ENCODE measurements at places on chromosomes 1 and 21.

- DNase-seq, result no peak
Measured at GRCh38 chr1:1260843-1261560, 12.7 kb downstream of the UBE2J2 start.

DNA sequence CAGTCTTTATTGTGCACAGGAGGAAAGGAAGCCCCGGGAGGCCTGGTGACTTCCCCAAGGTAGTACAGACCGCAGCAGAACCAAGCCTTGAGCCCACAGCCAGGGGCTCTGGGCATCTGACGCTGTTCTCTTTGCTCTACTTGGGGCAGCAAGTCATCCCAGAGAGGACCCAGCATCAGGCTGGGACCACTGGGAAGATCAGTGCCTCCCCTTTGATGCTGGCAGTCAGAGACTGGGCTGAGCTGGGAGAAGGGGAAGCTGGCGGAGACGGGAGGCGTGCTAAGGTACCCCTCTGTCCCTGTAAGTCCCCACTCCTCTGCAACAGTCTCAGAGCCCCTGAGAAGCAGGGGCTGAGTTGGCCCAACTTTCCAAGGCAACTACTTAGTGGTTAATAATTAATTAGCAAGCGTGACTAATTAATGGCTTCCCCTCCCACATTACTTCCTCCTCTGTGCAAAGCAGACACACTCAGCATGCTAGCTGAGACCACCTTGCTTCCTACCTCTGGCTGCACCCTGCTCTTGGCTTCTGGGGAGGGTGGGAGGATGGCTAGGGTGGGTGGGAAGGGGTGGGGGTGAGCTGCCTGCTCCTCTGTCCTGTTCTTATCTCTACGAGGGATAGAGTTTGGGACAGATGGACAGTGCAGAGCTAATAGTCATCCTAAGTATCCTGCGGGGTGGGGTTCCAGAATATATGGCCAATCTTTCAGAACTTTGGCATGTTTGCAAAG is 1.3 kb downstream of the INAVA start:
- DNase-seq, result no peak

GRCh38 chr1:92784021-92784638 is 778 bp downstream of the EVI5 start:
- no peak for DNase-seq

DNA sequence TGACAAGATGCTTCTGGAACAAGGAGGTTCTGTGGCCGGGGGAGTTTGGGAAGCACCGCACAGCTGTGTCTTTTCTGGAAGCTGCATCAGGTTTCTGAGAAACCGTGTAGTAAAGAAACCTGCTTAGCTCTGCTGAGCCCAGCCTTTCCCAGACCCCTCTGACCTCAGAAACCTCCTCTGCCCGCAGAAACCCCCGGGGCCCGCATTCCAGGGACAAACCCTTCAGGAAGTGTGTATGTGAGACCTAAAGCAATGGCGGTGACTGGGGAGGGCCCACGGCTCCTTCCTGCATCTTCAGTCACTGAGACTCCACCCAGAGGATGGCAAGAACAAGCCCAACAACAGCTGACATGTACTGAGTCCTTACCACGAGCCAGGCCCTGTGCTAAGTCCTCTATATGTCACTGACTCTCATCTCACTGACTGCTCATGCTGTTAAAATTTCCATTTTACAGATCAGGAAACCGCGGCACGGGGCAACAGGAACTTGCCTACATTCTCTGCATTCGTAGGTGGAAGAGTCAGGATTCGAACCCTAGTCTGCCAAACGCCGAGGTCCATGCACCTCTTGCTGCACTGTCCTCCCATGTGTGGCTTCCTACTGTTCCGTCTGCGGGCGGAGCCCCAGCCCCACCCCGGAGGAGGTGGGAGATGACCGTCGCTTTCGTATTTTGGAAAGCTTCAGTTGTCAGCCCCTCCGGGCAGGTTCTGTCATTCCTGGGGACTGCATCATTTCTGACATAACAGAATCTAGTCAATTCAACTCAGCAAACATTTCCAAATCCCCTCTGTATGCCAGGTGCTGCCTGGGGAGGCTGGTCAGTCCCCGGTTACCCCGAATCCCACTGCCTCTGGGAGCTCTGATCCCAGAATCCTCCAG is 73.3 kb upstream of the KLHDC7A start:
- no peak for DNase-seq

GRCh38 chr21:38800924-38801744 is 4.6 kb upstream of the ETS2 start:
- no peak for DNase-seq

DNA sequence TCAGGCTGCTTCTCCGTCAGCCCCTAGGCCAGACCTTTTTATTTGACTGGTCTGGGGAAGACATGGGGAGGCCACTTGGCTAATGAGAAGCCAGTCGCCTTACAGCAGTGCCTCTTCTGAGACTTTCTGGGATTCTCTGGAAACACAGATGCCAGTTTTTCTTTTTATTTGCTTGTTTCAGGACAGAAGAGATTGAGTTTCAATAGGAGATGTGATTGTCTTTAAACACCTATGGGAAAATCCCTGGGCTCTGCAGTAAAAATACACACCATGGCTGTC is 15.4 kb upstream of the BTG2 start:
- DNase-seq, result no peak

DNA sequence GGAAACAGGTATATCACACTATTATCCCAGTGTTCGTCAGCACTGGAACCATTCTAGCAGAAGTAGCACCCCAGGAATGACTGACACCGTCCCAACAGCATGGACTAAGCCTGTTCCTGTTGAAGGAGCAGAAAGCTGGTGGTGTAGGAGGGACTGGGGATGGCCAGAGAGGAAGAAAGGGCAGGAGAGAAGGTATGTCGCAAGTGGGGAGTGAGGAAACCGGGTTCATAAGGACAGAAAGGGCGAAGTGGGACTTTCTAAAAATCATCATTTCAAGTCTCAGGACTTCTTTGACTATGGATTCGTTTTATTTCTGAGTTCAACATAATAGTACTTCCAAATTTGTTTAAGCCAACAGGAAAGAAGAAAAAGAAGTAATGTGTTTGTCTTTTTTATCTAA is 19.7 kb upstream of the MX1 start:
- no peak for DNase-seq

GRCh38 chr21:14550135-14550534 is 4.0 kb upstream of the SAMSN1 start:
- no peak for DNase-seq

- no peak for DNase-seq
Measured at GRCh38 chr1:228083871-228084278, 1.4 kb downstream of the ARF1 start.

DNA sequence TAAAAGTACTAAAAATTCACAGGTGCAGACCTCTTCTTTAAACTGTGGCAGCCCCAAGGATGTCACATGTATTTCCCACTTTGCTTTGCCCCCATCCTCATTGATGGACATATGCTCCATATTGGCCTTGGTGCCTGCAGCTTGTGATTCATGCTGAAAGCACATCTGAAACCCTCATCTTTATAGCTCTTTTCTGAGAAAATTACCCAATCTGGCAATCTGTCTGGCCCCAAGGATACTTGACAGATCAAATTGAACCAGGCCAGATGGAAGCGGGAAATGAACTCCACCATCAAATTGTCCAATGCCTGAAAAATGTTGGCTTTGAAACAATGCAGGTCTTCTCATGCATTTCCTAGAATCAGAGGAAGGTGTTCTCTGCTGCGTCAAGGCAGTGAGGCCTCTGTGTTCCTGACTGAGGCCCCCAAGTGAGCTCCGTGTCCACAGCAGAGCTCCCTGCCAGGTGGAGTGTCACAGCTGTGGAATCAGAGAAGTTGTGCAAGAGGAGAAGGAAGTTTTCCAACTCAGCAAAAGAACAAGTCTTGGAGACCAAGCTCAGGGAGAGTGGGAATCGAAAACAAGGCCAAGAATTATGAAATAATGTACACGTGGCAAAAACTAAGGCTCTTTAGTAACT is 323.7 kb downstream of the PLPP3 start:
- no peak for DNase-seq

DNA sequence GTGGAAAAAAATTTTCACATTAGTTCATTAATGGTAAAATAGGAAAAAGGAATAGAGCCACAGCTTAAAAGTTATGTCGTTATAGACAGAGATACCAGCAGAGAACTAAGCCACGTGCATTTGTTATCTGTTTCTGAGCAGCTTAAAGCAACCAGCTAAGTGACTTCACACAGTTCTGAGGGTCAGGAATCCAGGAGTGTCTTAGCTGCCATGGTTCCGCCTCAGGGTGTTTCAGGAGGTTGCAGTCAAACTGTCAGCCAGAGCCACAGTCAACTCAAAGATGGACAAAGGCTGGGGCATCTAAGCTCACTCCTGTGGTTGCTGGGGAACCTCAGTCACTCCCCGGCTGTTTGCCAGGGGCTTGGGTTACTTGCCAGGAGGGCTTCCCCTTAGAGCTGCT is 515.8 kb downstream of the SMYD3 start:
- DNase-seq, result no peak

DNA sequence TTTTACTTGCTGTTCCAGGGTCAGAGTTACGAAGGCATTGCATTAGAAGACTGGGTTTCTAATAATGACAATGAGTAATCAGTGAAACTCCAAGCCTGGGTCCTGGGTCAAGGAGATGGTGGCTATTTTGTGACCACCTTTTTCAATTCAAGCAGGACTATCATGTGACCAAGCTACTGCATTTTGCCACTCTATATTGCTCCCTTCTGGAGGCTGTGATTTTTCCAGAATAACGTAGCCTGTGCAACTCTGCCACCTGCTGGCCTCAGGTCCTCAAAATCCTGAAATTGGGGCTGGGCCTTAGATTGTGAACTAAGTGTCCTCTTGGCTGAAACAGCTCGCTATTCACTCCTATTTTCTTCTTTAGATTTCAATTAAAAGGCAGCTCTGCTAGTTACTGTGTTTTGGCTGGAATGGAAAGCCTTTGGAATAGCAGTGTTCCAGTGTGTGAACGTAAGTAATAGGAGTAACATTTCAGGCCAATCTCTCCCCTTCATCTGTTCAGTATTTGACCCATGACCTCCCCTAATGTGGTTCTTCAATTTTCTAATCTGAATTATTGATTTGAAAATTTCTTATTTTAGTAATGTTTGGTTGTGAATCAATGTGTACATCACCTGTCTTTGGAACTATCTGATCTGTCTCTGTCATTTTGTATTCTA is 52.9 kb upstream of the CD46 start:
- DNase-seq, result no peak

DNA sequence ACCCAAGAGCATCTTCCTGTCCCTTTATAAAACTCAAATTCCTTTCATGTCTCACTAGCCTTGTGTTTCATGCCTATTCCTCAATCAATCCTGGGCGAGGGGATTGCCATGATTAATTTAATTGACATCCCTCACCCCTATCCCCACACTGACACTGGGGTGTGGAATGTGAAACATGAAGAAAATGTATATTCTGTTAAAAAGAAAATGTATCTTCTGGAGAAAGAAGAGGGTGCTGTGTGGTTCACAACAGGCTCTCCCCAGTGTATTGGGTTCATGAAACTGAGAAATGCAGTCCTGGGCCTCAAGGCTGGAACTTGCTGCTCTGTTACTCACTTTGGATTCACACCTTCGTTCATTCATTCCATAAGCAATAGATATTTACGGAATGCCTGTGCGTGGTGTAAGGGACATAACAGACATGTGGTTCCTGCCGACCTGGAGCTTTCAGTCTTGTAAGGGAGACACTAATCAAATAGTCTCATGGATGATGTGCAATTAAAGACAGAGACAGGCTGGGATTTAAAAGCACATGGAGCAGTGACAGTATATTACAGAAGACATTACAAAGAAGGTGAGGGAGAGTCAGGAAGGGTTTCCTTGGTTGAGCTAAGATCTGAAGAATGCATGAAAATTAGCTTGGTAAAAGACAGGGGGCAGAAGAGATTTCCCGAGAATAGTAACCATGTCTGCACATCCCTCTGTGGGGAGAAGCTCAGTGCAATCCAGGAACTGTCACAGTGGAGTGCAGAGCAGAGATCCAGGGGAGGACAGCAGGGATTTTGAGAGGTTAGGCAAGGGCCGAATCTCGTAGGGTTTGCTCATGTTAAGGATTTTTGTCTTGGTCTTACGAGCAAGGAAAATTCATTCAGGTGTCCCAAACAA is 32.1 kb downstream of the SERTAD4 start:
- no peak for DNase-seq

GRCh38 chr1:88111816-88112215 is 572.3 kb upstream of the PKN2 start:
- DNase-seq, result no peak

- DNase-seq, result no peak
Measured at GRCh38 chr1:94105957-94106529, 14.9 kb downstream of the ABCA4 start.

DNA sequence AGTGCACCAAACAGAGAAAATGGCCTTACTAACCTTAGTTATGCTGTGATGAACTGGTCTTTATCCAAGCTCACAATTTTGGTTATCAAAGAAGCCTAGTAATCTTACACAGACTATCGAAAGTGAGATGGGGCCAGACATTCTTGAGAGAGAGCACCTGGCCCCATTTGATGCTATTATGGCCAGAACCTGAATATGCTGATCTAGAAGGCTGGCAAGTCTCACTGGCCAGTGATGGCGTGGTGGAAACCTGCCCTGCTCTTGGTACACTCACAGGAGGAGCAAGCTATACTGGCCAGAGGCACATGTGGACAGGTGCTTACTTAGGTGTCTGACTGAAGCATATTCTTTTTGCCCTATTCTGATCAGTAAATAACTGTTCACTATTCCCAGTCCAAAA is 357.8 kb upstream of the ZRANB2 start:
- DNase-seq, result no peak

GRCh38 chr1:116439701-116440100 is 66.7 kb downstream of the ATP1A1 start:
- no peak for DNase-seq

Data from stimulated activated CD4-positive, alpha-beta T cell treated with anti-CD3 and anti-CD28 coated beads, TNF-alpha, amount 100 ng/mL, for 1 hour (primary cell).